ENCODE measurements at places on chromosomes 1 and 21.

DNA sequence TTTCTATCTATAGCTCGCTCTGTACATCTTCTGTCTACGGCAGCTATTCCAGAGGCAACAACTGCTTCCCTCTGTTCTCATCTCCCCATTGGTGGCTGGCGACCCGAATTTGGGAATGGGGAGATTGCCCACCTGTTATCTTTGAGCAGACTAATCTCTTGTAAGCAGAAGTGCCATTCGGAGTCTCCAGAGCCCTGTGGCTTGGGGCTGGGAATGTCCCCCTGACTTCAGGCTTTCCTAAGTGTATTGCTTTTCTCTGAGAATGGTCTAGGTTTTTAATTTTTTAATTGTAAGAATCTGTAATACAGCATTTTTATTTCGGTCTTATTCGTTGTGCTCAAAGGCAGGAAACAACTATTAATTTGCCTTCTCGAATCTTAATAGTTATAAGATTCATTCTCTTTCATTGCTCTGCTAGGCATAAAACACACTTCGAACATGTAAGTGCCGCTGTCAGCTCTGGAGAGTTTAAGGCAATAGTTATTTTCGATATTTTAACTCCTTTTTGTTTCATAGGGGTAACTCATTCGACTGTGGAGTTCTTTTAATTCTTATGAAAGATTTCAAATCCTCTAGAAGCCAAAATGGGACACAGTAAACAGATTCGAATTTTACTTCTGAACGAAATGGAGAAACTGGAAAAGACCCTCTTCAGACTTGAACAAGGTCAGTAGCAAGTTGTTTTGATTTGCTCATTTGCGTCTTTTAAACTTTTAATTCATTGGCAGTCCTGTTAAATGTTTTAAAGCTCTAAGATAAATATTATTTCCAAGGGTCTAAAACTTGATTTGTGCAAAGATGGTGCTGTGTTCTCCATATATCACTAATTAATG lies 514 bp downstream of the AGL start:
- DNase-seq, result no peak

GRCh38 chr1:5150191-5150590 lies 495.8 kb downstream of the AJAP1 start:
- no peak for DNase-seq

DNA sequence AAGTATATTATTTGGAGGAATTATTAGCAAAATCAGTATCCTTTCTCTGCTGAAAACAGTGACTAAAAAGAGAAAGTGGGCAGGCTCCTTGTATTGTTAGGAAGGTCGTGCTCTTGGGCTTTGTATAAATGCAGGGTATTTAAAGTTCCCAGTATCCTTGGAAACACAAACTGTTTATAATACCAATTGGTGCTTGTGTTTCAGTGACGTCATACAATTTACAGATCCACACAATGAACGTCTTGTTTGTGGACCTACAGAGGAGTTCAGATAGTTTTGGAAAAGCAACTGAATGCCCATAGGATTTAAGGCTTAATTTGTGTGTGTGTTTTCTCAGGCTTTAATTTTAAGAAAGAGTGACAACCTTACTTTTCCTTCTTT lies 168.2 kb downstream of the RASAL2 start:
- DNase-seq, result no peak

DNA sequence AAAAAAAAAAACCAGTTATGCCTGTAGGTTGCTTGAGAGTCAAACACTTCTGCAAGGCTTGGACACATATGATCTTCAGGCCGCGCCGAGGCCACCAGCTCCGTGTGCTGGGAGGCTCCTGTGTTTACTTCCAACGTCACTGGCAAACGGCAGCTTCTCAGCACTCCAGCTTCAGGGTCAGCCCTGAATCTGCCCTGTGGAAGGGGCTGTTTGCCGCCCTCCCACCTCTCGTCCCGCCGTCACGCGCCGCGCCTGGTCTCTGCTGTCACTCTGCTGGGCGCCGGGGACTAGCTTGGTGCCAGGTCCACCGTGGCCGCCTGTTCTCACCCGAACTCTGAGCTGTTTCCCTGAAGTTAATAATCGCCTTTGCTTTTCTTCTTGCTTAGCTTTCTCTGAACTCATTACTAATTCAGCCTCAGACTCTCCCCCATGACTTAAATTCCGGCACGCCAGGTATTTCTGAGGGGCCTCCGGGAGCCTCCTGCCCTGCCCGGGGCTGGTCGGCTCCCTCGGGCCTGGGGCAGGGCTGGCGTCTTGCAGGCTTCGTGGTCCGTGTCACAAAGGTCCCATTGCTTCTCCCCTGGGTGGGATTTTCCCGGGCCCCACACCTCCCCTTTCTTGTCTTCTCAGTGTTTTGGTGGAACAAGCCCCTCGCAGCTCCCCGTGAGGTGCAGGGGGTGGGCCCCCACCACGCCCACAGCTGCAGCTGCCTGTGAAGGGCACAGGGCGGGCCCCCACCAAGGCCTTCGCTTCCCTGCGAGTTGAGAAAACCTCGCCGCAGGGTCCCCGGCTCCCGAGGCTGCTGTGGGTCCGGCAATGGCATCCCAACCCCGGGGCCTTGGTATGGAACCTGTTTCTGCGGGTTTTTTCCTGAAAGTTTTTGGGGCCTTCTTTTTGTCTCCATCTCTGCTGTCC lies 14.6 kb upstream of the C1orf159 start:
- no peak for DNase-seq

DNA sequence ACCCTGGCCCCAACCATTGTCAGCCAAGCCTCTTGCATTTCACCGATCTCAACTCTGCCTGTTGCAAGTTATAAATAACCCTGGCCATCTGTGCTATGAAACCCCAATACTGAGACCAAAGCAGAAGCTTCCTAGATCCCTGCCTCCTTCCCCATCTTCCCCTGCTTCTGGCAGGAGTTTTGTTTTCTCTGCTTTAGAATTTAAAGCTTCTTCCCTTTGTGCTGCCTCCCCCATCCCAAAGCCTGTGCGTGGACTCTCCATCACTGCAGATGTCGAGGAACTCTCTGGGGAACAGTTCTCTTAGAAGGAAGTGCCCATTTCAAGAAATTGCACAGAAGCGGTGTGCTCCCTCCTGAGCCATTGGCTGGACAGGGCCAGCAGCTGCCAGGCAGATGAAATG lies 17.4 kb upstream of the MYOG start:
- no peak for DNase-seq

DNA sequence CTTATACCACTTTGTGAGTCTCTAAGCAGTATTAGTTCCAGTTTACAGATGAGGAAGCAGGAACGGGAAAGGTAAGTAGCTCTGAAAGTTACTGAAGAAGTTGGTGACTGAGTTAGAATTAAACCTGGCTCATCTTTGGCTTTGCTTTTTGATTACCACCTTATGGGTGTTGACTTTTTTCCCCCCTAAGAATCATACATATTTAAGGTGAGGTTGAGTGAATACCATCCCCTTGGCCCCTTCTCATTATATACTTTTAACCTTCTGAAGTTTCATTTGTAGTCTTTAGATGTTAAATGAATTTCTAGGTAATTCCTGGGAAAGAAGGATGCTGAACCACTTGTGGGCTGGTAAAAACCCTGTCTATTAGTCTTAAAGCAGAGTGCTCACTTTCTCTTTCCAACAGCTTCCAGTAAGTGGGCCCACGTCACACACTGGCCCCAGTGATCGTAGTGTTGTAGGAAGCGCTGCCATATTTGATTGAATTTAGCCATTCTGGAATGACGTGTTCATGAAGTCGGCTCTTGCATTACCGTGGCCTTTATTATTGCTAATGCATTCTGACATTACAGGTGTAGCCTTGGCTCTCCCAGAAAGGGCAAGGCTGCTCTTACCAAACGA lies 46.9 kb downstream of the PEX14 start:
- no peak for DNase-seq

GRCh38 chr1:1441002-1441888 lies 5.8 kb downstream of the VWA1 start:
- DNase-seq, result peak; percentile 8

GRCh38 chr21:34531399-34531798 lies 19.4 kb upstream of the KCNE1 start:
- no peak for DNase-seq
